Neural crest cell (in vitro differentiated cells): ENCODE measurements at places on chromosomes 7 and 10.

DNA sequence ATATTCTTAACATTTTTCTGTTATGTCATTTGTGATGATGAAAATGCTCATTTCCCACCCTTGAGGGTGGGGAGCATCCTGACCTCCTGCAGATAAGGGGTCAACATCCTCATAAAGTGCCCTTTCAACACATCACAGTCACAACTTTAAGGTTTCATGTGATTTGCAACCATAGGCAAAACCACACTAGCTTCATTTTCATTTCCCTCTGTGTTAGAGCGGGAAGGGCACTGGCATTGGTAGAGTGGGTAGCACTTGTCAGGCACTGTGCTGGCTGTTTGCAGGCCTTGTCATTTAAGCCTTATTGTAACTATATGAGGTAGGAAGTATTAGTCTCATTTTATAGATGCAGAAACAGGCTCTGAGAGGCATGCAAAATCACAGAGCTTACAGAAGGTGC, 39.8 kb downstream of the PSMC2 start:
- peaks cover 16% of the 10 kb centered on the region for H3K27me3 ChIP-seq
- DNase-seq: no peak
- H3K4me1 ChIP-seq: no peaks in the 10 kb centered on the region
- H3K27ac ChIP-seq: no peak overlapping the region

DNA sequence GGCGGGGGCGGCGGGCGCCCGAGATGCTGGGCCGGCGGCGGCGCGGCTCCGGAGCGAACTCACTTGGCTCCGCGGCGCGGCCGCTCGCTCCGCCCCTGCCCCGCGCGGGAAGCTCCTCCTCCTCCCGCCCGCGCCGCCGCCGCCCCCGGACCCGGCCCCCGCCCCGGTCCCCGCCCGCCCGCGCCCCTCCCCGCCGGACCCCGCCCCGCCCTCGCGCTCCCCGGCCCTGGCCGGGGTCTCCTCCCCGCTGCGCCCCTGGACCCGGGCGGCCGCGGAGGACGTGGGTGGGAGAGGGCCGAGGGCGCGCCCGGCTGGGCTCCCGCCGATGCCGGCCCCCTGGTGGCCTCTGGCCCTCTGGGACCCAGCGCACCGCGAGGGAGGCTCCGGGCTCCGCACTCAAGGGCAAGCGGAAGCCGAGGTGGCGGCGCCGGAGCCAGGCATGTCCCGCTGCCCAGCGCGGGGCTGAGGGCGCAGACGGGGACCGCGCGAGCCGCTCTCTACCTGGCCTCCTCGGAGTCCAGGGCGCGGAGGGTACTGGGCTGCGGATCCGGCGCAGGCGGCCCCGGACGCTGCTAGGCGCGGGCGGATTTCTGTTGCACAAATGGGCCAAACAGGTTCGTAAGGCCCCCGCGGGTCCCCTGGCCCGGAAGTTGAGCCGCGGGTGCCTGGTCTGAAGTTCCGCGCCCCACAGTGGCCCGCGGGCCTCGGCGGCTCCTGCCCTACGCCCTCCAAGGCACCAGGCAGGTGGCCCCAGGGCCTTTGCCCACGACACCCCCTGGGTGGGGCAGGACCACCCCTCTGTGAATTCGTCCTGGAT, at the start of gene TCERG1L:
TCERG1L (minus strand) TSS at position 61 of the 817 bp plus-strand sequence. CDS start 86 bp downstream, outside the sequence.
- peaks cover 55% of the 10 kb centered on the region for H3K27me3 ChIP-seq
- H3K4me1 ChIP-seq: peaks cover 15% of the 10 kb centered on the region
- DNase-seq: peak; percentile 63
- H3K4me3 ChIP-seq: peak within 1 kb of the TSS; percentile 83
- H3K36me3 ChIP-seq: no peaks in the 10 kb centered on the region

GRCh38 chr10:124007773-124008145, 85.6 kb downstream of the CHST15 start:
- H3K4me3 ChIP-seq: no peak overlapping the region
- no peaks in the 10 kb centered on the region for H3K36me3 ChIP-seq
- DNase-seq: no peak
- no peaks in the 10 kb centered on the region for H3K27me3 ChIP-seq
- peaks cover 5% of the 10 kb centered on the region for H3K4me1 ChIP-seq
- H3K27ac ChIP-seq: no peak overlapping the region

DNA sequence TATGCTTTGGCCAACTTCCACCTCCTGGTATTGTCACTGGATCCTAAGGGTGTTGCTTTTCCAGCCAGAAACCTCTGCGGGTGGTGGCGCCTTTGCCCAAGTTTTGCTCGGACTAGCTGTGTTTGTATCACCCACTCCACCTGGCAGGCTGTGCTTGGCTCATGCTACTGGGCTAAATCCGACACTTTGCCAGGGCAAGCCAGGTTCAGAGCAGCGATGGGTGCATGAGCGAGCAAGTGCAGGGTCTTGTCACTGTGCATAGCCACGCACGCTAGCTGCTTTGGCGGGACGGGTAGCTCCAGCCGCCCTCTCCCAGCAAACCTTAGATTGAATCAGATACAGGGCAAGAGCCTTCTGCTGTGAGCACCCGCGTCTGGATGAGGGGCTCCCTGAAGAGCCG, 737.5 kb downstream of the PCDH15 start:
- no peak overlapping the region for H3K27ac ChIP-seq
- H3K27me3 ChIP-seq: no peaks in the 10 kb centered on the region
- H3K36me3 ChIP-seq: peaks cover 7% of the 10 kb centered on the region
- DNase-seq: no peak
- no peaks in the 10 kb centered on the region for H3K4me1 ChIP-seq

DNA sequence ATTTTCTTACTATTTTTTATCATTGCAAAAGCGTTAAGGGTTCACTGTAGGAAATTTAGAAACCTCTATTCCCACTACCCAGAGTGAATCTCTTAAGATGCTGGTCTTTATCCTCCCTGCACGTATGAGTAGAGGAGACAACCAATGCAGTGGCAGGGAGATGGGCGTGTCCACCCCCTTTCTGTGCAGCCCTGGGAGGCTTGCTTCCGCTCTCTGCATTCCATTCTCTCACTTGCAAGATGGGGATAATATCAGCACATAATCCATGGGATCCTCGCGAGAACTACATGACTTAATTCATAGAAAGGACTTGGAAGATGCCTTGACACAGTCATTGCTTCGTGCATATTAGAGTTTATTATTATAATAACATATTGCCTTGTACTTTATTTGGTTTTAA, 196.2 kb downstream of the KLF6 start:
- H3K4me3 ChIP-seq: no peak overlapping the region
- no peaks in the 10 kb centered on the region for H3K36me3 ChIP-seq
- H3K4me1 ChIP-seq: no peaks in the 10 kb centered on the region
- no peak for DNase-seq
- no peak overlapping the region for H3K27ac ChIP-seq

DNA sequence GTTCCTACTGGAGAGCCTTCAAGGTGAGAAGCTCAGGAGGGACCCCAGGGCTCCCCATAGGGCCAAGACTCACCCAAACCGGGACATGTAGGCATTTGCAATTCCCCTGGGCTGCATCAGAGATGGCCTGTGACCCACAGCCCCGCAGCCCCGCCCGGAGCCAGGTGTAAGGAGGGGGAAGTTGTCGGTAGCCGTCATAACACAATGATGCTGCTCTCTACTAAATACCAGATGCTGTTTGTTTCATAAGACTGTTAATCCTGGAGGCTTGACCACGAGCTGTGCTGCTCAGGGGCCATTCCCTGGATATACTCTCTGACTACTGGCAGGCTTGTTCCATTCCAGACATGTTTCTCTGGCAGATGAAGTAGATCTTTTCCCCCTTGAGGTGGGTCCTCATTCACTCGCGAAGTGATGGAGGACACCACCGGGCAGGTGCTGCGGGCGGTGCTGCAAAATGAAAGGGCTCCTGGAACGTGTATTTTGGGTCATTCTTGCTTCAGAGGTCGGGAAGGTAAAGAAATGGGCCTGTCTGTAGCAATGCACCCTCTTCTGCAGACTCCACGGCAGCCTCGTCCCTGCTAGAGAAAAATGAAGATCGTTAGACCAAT, 61.1 kb downstream of the MKI67 start:
- no peaks in the 10 kb centered on the region for H3K27me3 ChIP-seq
- H3K27ac ChIP-seq: no peak overlapping the region
- H3K4me3 ChIP-seq: no peak overlapping the region
- peaks cover 26% of the 10 kb centered on the region for H3K4me1 ChIP-seq
- DNase-seq: no peak

- H3K36me3 ChIP-seq: no peaks in the 10 kb centered on the region
- H3K4me3 ChIP-seq: no peak overlapping the region
- peaks cover 15% of the 10 kb centered on the region for H3K4me1 ChIP-seq
- no peak overlapping the region for H3K27ac ChIP-seq
- no peak for DNase-seq
Measured at GRCh38 chr10:76991621-76992020, 646.0 kb downstream of the KCNMA1 start.

DNA sequence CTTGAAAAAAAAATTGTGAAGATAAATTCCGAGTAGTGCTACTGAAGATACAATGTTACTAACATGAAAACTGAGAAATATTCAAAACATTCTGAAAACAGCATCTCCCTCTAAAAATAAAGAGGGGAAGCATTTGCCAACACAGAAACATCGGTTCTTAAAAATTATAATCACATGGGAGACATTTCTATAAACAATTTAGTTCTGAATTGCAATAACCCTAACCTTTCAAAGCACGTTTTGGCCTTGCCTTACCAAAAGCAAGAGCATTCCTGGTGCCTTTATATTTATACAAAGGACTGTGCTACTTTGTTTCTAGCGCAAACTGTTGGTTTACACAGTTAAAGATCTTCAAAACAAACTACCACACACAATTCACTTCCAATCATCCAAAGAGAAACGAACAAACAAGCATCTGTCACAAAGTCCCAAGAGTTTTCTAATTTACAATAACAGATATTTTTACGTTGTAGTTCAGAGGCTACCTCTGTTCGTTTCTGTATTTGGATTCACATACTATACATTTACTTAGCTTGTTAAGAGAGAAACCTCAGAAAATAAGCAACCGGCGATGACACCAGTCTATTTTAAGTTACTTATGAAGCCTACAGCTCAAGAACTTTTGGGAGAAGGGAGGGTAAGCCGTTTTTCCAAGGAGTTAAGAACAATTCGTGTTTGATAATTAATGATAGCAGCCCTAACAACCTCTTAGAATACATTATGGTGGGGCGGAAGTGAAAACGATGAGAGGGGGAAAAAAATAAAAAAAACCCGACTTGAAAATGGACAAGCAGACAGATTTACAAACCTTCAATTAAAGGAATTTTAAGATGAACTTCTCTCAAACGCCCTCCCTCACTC, 1.3 kb downstream of the ABI1 start:
- H3K27ac ChIP-seq: peak overlapping the region; percentile 85
- H3K27me3 ChIP-seq: peaks cover 10% of the 10 kb centered on the region
- no peaks in the 10 kb centered on the region for H3K36me3 ChIP-seq
- no peak for DNase-seq
- H3K4me1 ChIP-seq: peaks cover 22% of the 10 kb centered on the region

DNA sequence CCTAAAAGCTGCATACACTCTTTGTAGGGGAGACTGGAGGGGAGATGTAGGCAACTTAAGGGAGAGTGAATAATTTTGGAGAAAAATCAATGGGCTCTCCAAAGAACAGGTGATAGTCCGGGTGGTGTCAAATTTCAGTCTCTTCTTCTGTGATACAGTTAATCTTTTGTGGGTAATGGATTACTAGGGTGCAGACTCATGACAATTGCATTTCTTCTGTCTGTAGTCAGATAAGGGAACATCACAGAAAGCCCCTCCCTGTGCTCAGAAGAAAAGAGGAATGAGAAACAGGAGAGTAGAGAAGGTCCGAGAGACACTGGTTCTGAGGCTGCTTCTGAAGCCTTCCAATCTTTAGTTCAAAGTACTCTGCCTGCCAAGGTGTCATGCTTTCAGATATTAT, 1140.7 kb upstream of the LRRN3 start:
- no peak for DNase-seq
- H3K27ac ChIP-seq: no peak overlapping the region
- no peaks in the 10 kb centered on the region for H3K36me3 ChIP-seq
- H3K27me3 ChIP-seq: no peaks in the 10 kb centered on the region
- H3K4me1 ChIP-seq: no peaks in the 10 kb centered on the region

DNA sequence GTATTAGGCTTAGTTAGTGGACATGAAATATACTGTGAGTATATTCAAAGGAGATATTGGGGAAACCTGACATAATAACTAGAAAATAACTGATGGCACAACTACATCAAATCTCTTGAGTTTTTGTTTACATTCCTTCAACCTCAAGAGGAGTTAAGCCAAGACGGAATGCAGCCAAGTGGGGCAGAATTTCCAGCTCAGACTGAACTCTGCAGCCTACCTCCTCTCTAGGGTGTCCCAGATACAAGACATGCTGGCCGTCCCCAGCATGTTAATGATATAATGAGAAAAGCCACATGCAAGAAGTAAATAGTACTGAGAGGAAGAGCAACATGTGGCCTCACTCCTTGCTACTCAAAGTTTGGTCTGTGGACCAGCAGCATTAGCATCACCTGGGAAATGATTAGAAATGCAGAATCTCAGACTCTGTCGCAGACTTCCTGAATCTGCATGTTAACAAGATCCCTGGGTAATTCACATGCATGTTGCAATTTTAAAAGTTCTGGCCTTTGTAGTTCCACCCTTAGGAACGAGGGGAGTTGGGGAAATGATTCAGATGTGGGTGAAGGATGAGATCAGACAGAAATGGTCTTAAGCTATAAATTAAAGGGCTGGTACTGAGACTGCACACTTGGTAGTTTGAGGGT, 118.4 kb upstream of the CACUL1 start:
- H3K27ac ChIP-seq: no peak overlapping the region
- H3K36me3 ChIP-seq: peaks cover 3% of the 10 kb centered on the region
- H3K4me3 ChIP-seq: no peak overlapping the region
- DNase-seq: no peak
- H3K4me1 ChIP-seq: peaks cover 15% of the 10 kb centered on the region
- no peaks in the 10 kb centered on the region for H3K27me3 ChIP-seq
